ENCODE measurements at places on chromosomes 6 and 20.
A peak's percentile ranks its signal among the peaks of the same experiment; 100 is the strongest.

- DNase-seq, result no peak
Observed at GRCh38 chr6:84652356-84653026, 111.9 kb downstream of the TBX18 start.

DNA sequence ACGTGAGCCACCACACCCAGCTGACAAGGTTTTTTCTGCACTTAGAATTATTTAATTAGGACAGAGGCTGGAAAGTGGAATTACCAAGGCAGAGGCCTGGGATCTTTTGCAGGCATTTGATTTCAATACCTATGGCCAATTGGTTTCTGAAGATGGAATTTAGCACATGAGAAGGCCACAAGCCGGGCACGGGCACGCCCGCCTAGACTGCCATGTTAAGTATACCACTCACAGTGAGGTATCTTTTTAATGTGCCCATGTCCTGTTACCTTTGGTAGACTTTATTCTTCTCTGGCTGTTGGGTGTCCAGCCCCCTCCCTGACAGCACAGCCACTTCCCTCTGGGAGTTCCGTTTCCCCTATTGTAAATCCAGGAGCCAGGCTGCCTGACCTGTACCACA lies 18.0 kb upstream of the TAF8 start:
- DNase-seq, result no peak

- no peak for DNase-seq
Observed at GRCh38 chr20:46325789-46326188, 17.5 kb upstream of the CDH22 start.

GRCh38 chr20:5448449-5449118 lies 131.8 kb upstream of the PROKR2 start:
- DNase-seq, result peak; percentile 42

- DNase-seq, result no peak
Observed at GRCh38 chr20:45545754-45546453, 1.3 kb downstream of the EPPIN start.

DNA sequence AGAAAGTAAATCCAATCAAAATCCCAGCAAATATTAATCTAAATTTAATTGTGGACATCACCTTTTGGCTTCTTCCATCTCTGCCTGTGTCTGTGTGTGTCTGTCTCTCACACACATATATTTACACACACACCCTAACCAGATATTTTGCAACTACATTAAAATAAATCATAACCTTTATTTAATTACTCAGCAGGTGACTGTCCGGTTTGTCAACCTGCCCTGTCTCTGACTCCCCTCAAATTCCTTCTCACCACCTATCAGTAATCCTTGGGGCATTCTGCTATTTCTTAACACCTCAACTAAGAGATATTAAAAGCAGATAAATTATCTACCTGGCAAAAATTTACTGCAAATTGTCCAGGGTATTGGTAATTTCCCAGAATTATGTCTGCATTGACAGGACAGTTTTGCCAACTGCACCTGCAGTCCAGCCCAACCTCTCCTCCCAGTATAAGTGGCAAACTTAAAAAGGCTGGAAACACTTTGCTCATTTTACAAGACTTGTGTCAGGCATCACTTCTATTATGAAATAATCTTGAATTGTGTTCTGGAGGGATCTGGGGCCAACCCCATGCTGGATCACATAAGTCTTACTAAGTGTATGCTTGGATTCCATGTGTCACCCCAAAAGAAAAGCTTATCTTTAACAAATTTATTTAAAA lies 216.1 kb downstream of the GMDS start:
- DNase-seq, result no peak

Measured in NCI-H1694 treated with DMSO at 0.1 percent for 48 hours (cell line).